ENCODE measurements at places on chromosomes 16 and 17. TPM values are rescaled to one million over a fixed set of nuclear protein-coding genes. Genes with fewer than 3 reads are reported as not detected.

GRCh38 chr17:8016632-8017424 lies 14.4 kb downstream of the GUCY2D start:
- no peak overlapping the region for H3K27ac ChIP-seq
- peak; percentile 41 for DNase-seq
- peaks cover 21% of the 10 kb centered on the region for H3K27me3 ChIP-seq
- no peaks in the 10 kb centered on the region for H3K4me1 ChIP-seq
- H3K4me3 ChIP-seq, result peak overlapping the region; percentile 80

- DNase-seq, result peak; percentile 92
- H3K27me3 ChIP-seq, result peaks cover 4% of the 10 kb centered on the region
- H3K4me3 ChIP-seq, result peak overlapping the region; percentile 48
- no peaks in the 10 kb centered on the region for H3K36me3 ChIP-seq
- H3K27ac ChIP-seq, result no peak overlapping the region
These were observed 794 bp upstream of the CPNE7 start for GRCh38 chr16:89574681-89575246.

DNA sequence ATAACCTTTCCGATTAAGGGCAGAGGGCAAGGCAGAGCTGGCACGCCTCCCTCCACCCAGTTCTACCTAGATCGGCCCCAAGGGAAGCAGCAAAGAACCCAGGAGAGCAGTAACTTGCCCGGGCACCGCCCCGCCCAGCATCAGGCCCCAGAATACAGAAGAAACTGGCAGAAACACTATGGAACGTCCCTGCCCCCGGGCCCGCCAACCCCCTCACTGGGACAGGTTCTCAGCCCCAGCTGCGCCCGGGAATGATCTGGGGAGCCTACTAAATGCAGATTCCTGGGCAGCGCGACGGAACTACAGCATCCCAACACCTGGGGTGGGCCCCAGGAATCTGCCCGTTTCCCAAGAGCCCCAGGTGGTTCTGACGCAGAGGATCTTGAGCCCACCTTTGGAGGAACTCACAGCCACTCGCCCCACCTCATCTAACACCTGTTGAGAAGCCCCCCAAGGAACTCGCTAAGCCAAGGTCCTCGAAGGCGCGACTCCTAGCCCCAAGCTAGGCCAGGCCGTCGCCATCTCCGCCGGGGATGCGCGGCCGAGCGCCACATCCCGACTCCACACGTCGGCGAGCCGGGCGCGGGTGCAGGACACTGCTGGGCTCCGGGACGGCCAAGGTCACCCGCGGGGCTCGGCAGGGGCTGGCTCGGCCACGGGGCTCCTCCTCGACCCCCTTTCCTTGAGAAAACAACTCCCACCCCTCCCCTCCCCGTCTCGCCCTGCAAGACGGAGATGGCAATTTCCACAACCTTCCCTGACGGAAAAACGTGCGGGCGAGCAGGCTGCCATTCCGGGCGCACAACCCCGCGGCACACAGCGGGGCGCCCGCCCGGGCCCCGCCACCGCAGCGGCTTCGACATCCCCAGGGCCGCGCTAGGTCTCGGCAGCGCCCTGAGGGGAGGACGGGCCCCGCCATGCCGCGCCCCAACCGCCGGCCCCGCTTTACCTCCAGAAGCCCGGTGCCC lies 913 bp downstream of the CDIP1 start:
- DNase-seq, result peak; percentile 75
- peaks cover 9% of the 10 kb centered on the region for H3K27me3 ChIP-seq
- peaks cover 2% of the 10 kb centered on the region for H3K36me3 ChIP-seq
- H3K4me3 ChIP-seq, result peak overlapping the region; percentile 87

DNA sequence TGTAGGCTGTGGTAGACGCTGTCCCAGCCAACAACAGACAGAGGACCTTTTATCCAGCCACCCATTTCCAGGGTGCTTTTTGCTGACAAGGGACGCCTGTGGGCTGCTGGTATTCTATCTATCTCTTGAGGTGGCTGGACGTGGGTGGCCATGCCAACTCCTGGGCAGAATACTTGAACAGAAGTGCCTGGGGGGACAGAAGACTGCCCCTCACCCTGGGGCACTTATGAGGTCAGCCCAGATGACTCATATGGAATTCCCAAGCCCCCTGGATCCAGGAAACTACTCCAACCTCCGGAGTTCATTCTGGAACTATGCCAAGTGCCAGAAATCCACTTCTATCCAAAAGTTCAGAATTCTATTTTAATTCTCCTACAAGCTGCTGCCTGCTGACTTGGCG lies 61.3 kb downstream of the CDRT4 start:
- H3K4me3 ChIP-seq, result no peak overlapping the region
- H3K36me3 ChIP-seq, result no peaks in the 10 kb centered on the region
- no peaks in the 10 kb centered on the region for H3K27me3 ChIP-seq
- no peak overlapping the region for H3K27ac ChIP-seq
- no peak for DNase-seq

GRCh38 chr16:52113533-52114183 lies 433.3 kb downstream of the TOX3 start:
- H3K36me3 ChIP-seq, result no peaks in the 10 kb centered on the region
- H3K27ac ChIP-seq, result no peak overlapping the region

UBE2I gene
- polyA plus RNA-seq, result 162 TPM

TSNAXIP1 gene
- 0.39 TPM for polyA plus RNA-seq

DNA sequence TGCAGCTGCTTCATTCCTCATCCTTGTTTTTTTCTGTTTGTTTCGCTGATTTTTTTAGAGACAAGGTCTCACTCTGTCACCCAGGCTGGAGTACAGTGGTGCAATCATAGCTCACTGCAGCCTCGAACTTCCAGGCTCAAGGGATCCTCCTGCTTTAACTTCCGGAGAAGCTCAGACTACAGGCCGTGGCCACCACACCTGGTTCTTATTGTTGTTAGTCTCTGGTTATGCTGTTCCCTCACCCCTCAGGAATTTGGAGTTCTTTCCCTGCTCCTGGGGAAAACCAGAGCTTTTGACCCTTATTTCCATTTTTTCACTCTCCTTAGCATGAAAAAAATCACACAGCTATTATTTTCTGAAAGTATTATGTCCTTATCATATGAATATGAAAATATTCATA lies 1.8 kb downstream of the ODF4 start:
- H3K4me3 ChIP-seq, result no peak overlapping the region
- no peak for DNase-seq

GRCh38 chr17:16328997-16329396 lies 24.3 kb downstream of the CENPV start:
- peaks cover 2% of the 10 kb centered on the region for H3K36me3 ChIP-seq
- H3K27ac ChIP-seq, result no peak overlapping the region
- no peaks in the 10 kb centered on the region for H3K4me1 ChIP-seq
- H3K4me3 ChIP-seq, result no peak overlapping the region
- no peaks in the 10 kb centered on the region for H3K27me3 ChIP-seq
- no peak for DNase-seq

SLC52A1 gene
- 1.2 TPM for polyA plus RNA-seq

GRCh38 chr17:65035704-65036103 lies 20.8 kb downstream of the GNA13 start:
- no peaks in the 10 kb centered on the region for H3K4me1 ChIP-seq
- no peak overlapping the region for H3K27ac ChIP-seq
- H3K4me3 ChIP-seq, result no peak overlapping the region
- no peak for DNase-seq
- no peaks in the 10 kb centered on the region for H3K27me3 ChIP-seq

GRCh38 chr16:18942061-18942460 lies 15.9 kb upstream of the SMG1 start:
- no peaks in the 10 kb centered on the region for H3K4me1 ChIP-seq
- H3K36me3 ChIP-seq, result no peaks in the 10 kb centered on the region
- no peaks in the 10 kb centered on the region for H3K27me3 ChIP-seq
- no peak overlapping the region for H3K27ac ChIP-seq
- H3K4me3 ChIP-seq, result no peak overlapping the region
- no peak for DNase-seq

GJD3 gene
- 0.58 TPM for polyA plus RNA-seq

- H3K4me1 ChIP-seq, result no peaks in the 10 kb centered on the region
- DNase-seq, result no peak
- no peaks in the 10 kb centered on the region for H3K27me3 ChIP-seq
- no peak overlapping the region for H3K27ac ChIP-seq
- no peaks in the 10 kb centered on the region for H3K36me3 ChIP-seq
These were observed 1.8 kb upstream of the MYADML2 start for GRCh38 chr17:81948635-81949378.

DNA sequence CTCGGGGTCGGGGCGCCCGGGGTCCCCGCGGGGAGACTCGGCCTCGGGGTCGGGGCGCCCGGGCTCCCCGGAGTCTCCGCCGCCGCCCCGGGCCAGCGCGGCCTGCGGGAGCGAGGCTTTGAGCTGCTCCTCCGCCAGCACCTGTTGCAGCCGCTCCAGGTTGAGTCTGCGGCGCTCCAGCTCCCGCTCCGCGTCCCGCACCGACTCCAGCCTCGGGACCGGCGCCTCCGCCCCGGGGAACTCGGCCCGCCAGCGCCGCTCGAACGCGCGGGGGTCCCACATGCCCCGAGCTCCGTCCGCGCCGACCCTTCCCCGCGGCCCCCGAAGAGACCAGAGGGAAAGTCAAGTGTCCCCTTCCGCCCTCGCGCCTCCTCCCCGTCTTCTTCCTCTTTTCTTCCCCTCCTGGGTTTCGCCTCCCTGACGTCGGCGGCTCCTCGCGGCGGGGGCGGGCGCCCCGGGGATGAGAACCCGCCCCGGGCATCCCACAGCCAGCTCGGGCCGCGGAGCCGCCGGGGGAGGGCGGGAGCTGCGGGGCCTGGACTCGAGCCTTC lies 40.8 kb upstream of the BHLHA9 start:
- H3K4me1 ChIP-seq, result no peaks in the 10 kb centered on the region
- H3K4me3 ChIP-seq, result peak overlapping the region; percentile 42
- peaks cover 57% of the 10 kb centered on the region for H3K27me3 ChIP-seq
- DNase-seq, result peak; percentile 66
- no peak overlapping the region for H3K27ac ChIP-seq
- H3K36me3 ChIP-seq, result peaks cover 11% of the 10 kb centered on the region

- no peaks in the 10 kb centered on the region for H3K27me3 ChIP-seq
- no peaks in the 10 kb centered on the region for H3K36me3 ChIP-seq
- no peak for DNase-seq
These were observed 78.2 kb downstream of the CRISPLD2 start for GRCh38 chr16:84897911-84898377.

DNA sequence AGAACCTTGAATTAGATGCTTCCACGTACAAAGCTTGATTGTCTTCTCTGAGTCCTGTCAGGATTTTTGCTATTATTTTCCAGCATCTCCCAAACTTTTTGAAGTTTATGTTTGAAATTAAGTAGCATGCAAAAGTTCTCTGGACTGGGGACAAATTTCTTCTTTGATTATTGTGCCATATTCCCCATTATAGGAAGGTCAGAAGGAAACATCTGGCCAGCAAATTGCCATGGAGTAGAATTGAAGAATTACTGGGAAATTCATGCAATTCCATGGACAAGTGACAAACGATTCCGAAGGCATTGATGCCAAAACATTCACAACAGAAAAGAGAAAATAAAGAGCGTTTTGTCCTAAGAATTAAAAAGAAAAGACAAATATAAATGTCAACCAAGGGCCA lies 737.2 kb downstream of the CDH11 start:
- no peaks in the 10 kb centered on the region for H3K36me3 ChIP-seq
- H3K27me3 ChIP-seq, result no peaks in the 10 kb centered on the region
- H3K27ac ChIP-seq, result no peak overlapping the region
- DNase-seq, result no peak

GRCh38 chr16:49353680-49354079 lies 19.9 kb upstream of the C16orf78 start:
- no peak overlapping the region for H3K4me3 ChIP-seq
- H3K27me3 ChIP-seq, result no peaks in the 10 kb centered on the region
- no peaks in the 10 kb centered on the region for H3K4me1 ChIP-seq

GRCh38 chr17:65527857-65528591 lies 33.4 kb downstream of the AXIN2 start:
- peaks cover 6% of the 10 kb centered on the region for H3K4me1 ChIP-seq
- no peak overlapping the region for H3K27ac ChIP-seq
- no peaks in the 10 kb centered on the region for H3K27me3 ChIP-seq
- H3K36me3 ChIP-seq, result peaks cover 47% of the 10 kb centered on the region
- H3K4me3 ChIP-seq, result no peak overlapping the region

RUSF1 gene
- 33.7 TPM for polyA plus RNA-seq

- no peak overlapping the region for H3K4me3 ChIP-seq
- H3K4me1 ChIP-seq, result no peaks in the 10 kb centered on the region
- no peaks in the 10 kb centered on the region for H3K27me3 ChIP-seq
These were observed 2.6 kb downstream of the COG4 start for GRCh38 chr16:70520612-70521297.

CD300A gene
- 1.3 TPM for polyA plus RNA-seq

DNA sequence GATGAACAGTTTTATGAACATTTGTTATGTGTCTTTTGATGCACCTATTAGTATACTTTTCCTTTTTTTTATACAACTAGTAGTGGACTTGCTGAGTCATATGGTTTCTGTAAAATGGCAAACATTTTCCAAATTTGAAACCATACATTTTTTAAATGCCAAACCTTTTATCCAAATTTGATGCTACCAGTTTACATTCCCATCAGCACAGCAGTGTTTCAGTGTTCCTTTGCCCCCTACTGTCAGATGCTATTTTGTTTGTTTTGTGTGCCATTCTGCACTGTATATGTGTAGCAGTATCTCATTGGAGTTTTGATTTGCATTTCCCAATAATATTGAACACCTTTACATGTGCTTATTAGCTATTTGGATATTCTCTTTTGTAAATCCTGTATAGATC lies 219.4 kb downstream of the TANC2 start:
- H3K36me3 ChIP-seq, result no peaks in the 10 kb centered on the region
- no peaks in the 10 kb centered on the region for H3K27me3 ChIP-seq
- no peaks in the 10 kb centered on the region for H3K4me1 ChIP-seq
